ENCODE measurements at places on chromosomes 1 and 21. TPM values are rescaled to one million over a fixed set of nuclear protein-coding genes. Genes with fewer than 3 reads are reported as not detected.

GRCh38 chr1:24692351-24692980 is 49.4 kb downstream of the SRRM1 start:
- no peak for DNase-seq

DNA sequence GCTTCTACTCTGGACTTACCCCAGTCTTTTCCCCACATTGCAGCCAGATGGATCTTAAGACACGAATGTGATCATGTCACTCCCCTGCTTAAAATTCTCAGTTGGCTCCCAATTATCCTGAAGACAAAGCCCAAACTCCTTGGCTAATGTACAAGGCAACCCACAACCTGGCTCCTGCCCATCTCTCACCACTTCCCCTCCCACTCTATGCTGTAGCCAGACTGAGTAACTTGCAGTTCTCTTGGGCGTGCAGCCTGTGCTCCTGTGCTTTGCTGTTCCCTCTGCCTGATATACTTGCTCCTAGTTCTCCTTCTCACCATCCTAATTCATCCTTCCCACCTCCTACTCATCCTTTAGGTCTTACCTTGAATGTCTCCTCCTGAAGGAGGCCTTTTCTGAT is 56.2 kb downstream of the LGR6 start:
- no peak for DNase-seq

GRCh38 chr1:175232335-175232734 is 39.8 kb upstream of the KIAA0040 start:
- no peak for DNase-seq

- DNase-seq = no peak
Measured at GRCh38 chr1:166169182-166169581, 2.4 kb upstream of the FAM78B start.

DNA sequence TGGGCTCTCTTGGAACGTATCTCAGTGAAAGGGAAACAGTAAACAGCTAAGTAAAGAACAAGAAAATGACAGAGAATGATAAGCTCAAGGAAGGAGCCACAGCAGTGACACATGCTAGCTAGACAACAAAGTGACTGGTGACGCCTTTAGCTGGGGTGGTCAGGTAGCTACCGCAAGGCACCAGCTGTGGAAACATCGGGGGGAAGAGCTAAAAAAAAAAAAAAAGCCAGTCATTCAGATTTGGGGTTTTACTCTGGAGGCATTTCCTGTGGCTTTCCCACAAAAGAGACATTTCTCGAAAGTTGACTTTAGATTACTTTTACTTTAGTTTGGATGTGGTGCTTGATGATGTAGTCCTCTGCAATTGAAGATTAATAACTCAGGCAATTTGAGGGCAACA is 2.1 kb downstream of the FHAD1 start:
- DNase-seq = peak; percentile 48

DNA sequence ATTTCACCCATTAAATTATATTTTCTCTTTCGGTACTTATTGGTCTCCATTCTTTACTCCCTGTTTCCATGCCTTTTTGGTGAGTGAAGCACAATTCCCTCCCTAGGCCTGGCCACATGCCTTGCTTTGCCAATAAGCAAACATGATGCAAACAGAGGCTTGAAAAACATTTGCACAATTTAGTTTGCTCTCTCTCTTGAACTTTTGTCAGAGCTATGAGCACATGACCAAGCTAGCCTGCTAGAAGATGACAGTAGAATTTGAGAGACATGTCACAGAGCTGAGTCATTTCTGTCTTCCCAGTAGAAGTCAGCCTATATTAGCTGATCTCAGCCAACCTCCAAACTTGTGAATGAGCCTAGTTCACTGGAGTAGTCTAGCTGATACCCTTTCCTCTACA is 24.6 kb downstream of the ANGPTL3 start:
- no peak for DNase-seq

DNA sequence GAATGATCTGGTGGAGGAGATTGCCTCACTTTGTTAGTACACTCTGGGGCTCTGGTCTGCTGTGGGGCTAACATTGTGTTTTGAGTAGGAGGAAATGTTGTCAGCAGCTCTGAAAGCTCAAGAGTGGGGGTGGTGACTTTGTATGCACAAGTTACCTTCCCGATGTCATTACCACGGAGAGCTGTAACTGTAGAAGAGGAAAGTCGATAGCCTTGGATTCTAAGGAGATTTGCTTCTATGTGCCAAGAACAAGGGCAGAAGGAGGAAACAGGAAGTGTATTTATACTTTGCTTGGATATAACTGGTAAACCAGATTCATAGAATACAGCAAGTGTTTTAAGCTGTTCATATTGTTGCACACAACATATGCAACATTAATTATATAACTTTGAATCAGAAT is 196.1 kb downstream of the AMY1C start:
- no peak for DNase-seq

- no peak for DNase-seq
Measured at GRCh38 chr1:99728494-99729235, 37.8 kb downstream of the FRRS1 start.

- DNase-seq = no peak
Measured at GRCh38 chr1:6547301-6547700, 7.0 kb downstream of the NOL9 start.

DNA sequence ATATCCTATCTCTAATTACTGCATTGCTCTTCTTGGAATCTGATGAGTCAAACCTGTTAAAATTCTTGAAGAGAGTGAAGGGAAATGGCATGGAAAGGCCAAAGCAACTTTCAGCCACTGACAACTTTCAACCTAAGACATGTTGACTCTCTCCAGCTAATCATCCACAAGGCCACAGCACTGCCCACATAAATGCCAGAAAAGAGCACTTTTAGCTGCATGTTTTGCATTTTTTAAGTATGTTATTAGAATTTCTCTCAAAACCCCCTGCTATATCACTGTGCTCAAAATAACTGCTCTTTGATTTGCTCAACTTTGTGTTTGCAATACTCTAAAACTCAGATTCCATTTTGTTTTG is 352.5 kb downstream of the ADGRL2 start:
- no peak for DNase-seq

DNA sequence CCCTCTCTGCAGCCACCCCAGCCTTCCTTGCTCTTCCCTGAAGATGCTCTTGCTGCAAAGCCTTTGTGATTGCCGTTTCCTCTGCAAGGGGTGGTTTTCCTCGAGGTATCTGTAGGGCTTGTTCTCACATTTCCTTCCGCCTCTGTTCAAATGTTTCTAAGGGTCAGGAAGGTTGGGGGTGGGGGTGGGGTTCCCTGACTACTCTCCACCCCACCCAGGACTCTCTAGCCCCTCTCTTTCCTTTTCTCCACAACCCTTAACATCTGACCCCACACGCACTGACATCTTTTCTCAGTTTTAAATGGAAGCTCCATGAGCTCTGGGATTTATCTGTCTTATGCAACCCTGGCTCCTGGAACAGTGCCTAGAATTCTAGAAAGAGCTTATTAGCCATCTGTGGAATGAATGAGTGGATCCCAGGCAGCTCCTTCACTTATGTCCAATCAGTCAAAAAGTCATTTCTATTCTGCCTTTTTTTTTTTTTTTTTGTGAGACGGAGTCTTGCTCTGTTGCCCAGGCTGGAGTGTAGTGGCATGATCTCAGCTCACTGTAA is 27.3 kb upstream of the ZNF362 start:
- no peak for DNase-seq

DNA sequence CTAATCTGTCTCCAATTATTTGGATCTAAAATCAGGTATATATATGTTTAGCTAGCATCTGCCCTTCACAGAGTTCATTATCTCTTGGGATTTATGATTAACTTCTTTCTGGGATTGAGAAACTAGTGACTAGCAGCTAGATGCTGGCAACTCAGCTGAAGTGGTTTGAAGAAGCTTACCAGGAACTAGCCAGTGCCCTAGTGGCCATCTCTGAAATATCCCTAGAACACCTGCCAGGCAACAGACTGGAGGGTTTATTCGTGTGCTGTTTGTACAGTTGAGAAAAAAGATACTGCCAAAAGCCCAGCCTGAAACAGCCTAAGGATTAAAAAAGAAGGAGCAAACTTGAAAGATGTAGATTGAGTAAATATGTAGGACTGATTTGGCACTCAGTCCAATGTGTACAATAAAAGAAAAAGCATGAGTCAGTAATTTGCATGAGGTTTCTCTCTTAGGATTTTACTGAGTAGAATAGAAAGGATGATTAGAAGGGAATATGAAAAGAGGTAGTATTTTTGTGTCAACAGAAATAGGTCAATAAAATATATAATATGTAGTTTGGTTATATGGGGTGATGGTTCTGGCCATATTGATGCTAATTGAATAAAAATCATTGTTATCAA is 1144.6 kb upstream of the ADGRL2 start:
- peak; percentile 44 for DNase-seq

Gene PTAFR
- total RNA-seq = 0.45 TPM

Gene EPB41
- total RNA-seq = 55.9 TPM

Gene KRTAP13-2
- not detected for total RNA-seq

Gene CFHR1
- not detected for total RNA-seq

All from stomach (tissue), 19 donors.